Effector CD4-positive, alpha-beta T cell (primary cell): ENCODE measurements at places on chromosomes 3 and 15.

DNA sequence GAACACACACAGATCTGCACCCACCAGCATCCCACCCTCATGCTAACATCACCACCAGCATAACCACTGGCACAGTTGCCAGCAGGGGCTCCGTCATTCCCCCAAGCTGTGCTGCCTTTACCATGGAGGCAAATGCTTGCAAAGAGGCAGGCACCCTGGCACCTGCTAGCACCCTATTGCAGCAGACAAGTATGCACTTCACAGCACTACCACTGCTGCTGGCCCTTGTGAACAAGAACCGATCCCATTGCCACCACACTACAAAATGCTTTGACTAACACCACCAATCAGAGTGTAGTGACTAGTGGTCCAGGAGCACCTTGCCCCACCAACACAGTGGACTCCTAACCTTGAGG is 862.2 kb upstream of the DPPA4 start:
- no peak for DNase-seq

DNA sequence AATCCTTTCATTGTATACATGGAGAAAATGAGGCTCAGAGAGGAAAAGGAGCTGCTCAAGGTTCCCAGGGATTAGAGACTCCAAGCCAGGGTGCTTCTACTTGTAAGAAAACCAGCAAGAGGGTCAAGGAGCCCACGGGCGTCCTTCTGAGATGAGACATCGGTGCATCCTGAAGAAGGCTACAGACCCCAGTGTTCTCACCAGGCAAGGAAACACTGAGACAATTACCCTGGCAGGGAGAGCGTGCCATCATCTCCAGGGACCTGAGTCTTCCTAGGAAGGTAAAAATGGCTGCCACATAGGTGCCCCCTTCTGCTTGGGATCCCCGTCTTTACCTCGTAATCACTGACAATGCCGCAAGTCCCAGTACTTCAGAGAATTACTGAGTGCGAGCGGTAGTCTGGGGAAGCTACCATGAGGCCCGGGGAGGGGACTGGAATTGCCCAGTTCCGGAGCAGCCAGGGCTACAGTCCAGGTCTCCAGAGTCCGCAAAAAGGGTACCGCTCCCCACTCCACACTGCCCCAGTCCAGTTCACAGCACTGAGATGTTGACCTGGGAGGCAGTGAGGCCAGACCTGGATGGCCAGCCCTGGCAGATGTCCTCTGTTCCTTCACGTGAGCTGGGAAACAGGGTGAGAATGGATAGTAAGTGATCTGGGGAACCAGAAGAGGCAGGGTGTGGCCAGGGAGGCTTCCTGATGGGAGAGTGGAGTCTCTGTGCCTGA is 164.7 kb upstream of the SMAD3 start:
- DNase-seq: no peak

DNA sequence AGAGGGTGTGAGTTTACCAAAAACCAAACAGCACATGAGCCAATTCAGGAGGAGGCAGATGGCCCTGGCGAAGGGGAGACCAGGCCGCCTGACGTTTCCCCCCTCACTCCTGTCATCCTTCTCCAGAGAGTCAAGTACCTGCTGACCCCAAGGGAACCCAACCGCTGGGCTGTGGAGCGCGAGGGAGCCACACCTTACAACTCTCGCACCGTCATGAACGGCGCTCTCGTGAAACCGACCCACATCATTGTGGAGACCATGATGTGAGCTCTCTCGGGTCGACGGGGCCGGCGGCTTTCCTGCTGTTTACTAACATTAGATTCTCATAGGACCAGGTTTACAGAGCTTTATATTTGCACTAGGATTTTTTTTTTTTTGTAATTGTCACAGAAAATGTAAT is 55.4 kb downstream of the GRIP2 start:
- no peak for DNase-seq

DNA sequence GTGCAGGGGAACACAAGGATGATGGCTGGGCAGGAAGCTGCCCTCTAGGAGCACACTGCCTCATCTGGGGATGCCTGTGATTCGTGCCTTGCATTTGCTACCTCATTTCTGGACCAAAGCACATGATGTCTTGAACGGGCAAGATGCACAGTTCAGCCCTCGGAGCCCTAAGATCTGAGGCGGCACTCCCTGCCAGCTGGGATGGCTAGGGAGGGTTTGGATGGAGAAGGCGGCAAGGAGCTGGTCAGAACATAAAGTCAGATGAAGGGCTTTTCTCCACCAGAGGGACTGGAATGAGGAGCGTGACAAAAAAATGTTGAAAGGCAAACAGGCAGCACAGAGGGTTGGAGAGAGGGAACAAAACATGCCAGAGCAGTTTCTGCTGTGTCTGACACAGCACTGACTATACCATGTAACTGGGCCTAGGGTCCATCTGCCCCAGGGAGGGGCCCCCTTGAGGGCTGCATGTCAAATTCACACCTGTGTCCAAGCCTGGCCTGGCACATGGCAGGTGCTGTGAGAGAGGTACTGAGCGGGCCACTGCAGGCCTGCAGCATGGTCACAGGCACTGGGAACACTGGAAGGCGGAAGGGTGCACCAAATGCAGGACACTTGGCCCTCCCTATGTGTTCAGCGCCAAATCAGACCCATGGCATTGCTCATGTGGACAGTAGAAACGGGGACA is 21.7 kb downstream of the TMEM43 start:
- DNase-seq: no peak

GRCh38 chr15:36079021-36079420 is 500.4 kb upstream of the CDIN1 start:
- DNase-seq: no peak

DNA sequence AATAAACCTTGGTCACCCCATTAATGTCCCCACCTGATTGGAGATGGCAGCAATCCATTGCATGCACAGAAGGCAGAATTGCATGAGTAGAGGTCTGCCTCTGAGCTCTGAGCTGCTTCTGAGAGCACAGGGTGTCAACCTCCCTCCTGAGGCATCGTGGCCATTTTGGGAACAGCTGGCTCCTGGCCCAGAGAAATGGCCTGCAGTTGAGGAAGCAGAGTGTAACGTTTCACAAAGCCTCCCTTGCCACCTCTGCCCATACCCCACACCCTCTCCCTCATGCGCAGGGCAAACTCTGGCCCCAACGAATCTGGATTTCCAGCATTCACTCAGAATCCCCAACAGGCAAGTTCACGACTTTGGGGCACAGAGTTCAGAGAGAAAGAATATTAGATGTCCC is 198.9 kb downstream of the ADAMTS9 start:
- no peak for DNase-seq

DNA sequence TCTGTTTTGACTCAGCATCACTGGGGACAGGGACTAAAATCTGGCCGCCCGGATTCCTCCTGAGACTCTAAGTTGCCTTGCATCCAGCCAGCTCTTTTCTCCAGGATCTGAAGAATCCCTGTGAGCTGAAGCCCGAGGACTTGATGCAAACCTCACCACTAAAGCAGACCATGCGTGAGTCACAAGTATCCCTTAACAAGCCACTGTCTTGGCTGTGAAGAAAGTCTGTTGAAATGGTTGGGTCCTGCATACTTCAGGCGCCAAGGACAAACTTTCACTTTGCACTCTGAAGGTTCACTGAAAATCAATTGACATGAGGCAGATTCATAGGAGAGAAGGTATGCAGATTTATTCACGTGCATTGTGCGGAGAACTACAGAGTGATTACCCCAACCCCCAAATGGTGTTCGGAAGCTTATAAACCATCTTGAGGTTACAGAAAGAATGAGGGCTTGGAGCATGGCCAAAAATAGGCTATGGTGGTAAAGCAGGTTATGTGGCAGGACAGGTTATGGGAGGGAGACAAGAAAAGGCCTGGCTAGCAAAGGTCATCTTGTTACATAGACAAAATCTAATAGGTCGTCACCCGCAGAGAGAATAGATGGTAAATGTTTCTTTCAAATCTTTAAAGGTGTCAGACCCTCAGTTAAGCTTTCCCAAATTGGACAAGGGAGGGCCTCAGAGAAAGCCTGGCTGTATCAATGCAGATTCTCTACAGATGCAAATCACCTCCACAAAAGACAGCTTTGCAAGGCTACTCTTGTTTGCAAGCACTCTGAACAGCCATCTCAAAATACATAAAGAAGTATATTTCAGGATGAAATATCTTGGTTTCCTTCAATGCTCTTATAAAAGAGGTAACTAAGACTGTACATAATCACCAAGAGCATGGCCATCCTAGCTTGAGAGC is 126.3 kb upstream of the PLAAT1 start:
- DNase-seq: no peak

GRCh38 chr3:37457378-37458065 is 283.1 kb upstream of the LRRFIP2 start:
- DNase-seq: no peak

GRCh38 chr15:80168421-80168820 is 15.6 kb downstream of the FAH start:
- DNase-seq: no peak

GRCh38 chr15:85778107-85778776 is 16.5 kb downstream of the KLHL25 start:
- DNase-seq: no peak

DNA sequence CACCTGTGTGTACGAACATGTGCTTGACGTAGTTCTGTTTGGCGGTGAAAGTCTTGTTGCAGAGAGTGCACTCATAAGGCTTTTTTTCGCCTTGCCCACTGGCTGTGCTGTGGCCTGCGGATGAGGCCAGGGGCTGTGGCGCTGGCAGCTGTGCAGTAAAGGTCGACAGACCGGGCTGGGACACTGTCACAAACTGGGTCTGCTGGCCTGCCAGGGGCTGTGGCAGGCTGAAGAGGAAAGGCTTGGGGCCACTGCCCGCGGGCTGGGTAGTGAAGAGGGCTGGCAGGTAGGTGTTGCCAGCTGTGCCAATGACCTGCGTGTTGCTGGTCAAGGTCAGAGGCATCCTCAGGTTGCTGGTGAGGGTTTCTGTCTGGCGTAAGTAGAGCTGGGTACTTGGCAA is 56.4 kb downstream of the TIGIT start:
- DNase-seq: no peak

- no peak for DNase-seq
Measured at GRCh38 chr3:150733936-150734794, 28.8 kb downstream of the SIAH2 start.

GRCh38 chr3:114887806-114888205 is 259.3 kb downstream of the ZBTB20 start:
- no peak for DNase-seq

- DNase-seq: no peak
Measured at GRCh38 chr3:131717493-131717892, 214.7 kb upstream of the MRPL3 start.

GRCh38 chr3:119428538-119428937 is 34.9 kb downstream of the TMEM39A start:
- DNase-seq: no peak

DNA sequence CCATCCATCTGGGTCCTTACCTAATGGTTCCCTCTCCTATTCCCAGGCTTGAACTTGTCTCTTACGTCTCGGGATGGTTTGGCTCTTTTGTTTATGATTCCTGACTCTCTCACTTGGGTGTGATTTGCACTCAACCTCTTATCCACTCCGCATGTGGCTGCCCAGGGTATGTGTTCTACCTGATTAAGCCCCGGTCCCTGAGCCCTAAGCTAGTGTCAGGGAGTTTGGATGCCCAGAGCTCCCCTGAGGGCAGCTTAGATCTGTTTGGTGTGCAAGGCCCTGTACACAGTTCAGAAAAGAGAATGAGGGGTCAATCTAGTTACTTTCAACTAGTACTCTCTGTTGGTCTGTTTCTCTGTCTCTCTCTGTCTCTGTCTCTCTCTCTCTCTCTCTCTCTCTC is 15.9 kb upstream of the STARD5 start:
- DNase-seq: no peak

- no peak for DNase-seq
Measured at GRCh38 chr3:193815246-193816027, 222.4 kb downstream of the OPA1 start.

DNA sequence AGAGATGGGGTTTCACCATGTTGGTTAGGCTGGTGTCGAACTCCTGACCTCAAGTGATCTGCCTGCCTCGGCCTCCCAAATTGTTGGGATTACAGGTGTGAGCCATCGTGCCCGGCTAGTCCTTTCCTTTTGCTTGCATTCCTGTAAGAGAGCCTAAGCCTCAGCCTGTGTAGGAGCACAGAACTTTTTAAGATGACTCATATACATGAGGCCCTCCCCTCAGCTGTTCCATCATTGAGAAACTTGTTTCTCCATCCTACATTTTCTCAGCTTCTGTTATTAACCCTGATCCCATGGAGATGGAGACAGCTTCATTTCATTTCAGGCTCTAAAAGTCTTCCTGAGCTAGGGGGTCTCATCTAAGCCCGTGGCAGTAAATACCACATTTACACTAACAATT is 123.3 kb downstream of the PLOD2 start:
- DNase-seq: no peak

DNA sequence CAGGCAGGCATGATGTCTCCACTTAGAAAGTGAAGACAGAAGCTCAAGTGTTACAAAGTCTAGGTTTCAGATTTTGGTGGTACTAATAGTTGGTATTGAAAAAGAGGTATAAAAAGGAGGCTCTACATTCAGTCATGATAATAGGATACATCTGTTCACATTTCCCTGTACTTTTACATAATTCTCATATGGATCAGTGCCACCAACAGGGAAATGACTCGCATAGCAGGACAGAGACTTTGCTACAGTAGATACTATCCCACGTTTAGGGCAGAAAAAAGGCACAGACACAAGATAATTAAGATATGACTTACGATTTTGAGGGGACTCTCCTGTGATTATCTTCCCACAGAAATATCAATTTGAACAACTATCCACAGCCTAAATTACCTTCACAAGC is 1062.9 kb upstream of the EPHA6 start:
- DNase-seq: no peak

DNA sequence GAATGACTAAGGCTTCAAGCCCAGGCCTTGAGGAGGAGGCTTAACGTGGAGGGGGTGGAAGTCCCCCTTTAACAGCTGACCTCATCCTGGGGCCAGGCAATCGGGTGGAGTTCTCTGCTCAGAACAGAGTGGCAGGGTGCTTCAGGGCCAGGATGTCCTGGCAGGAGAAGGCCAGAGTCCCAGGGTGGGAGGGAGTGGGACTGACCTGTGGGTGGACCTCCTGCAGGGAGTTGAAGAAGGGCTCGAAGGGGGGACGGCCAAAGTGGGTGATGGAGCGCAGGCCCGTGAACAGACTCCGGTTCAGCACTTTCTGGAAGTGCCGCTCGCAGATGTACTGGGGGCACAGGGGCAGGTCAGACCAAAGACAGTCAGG is 19.6 kb downstream of the DUOX2 start:
- no peak for DNase-seq

DNA sequence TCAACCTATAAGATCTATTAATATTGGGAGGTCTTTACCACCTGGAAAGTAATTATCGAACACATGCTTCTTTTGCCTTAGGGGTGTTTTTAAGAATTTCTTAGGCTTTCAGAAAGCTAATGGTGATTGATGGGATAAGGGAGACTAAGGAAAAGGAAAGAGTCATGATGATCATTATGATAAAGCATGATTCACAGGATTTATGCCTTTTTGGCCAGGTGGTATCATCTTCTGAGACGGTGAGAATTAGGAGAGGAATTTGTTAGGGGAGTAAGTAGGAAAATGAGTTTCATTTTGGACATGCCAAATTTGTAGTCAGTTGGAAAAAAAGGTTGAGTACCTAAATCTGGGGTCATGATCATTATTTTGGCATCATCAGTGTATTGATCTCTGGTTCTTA is 8.9 kb downstream of the ARMC8 start:
- no peak for DNase-seq

- DNase-seq: no peak
Measured at GRCh38 chr3:100972301-100972844, 20.8 kb downstream of the ABI3BP start.

- no peak for DNase-seq
Measured at GRCh38 chr15:71328453-71328852, 213.2 kb downstream of the THSD4 start.

- no peak for DNase-seq
Measured at GRCh38 chr3:146313031-146313745, 62.3 kb upstream of the PLSCR4 start.
